ENCODE measurements at places on chromosomes 16 and 17. TPM values are rescaled to one million over a fixed set of nuclear protein-coding genes. Genes with fewer than 3 reads are reported as not detected.

The HOXB9 gene
- 19.8 TPM for total RNA-seq

The KRT39 gene
- total RNA-seq = not detected

The TPPP3 gene
- total RNA-seq = 34.2 TPM

The TTLL6 gene
- total RNA-seq = 0.30 TPM

The PRSS22 gene
- total RNA-seq = not detected

The CCL8 gene
- 0.89 TPM for total RNA-seq

The AGRP gene
- total RNA-seq = not detected

The CACNG3 gene
- total RNA-seq = 3.8 TPM

The MEIOB gene
- 0.83 TPM for total RNA-seq

The STX1B gene
- total RNA-seq = 46.5 TPM

The ASGR1 gene
- total RNA-seq = 4.3 TPM

The PLD2 gene
- 14.2 TPM for total RNA-seq

The KRTAP16-1 gene
- total RNA-seq = not detected

The VWA3A gene
- 21.4 TPM for total RNA-seq

The NEK8 gene
- 3.0 TPM for total RNA-seq

The EXOC3L1 gene
- 2.3 TPM for total RNA-seq

The ZNF423 gene
- 28.3 TPM for total RNA-seq
